ENCODE measurements at places on chromosomes 11 and 22.
A peak's percentile ranks its signal among the peaks of the same experiment; 100 is the strongest.

DNA sequence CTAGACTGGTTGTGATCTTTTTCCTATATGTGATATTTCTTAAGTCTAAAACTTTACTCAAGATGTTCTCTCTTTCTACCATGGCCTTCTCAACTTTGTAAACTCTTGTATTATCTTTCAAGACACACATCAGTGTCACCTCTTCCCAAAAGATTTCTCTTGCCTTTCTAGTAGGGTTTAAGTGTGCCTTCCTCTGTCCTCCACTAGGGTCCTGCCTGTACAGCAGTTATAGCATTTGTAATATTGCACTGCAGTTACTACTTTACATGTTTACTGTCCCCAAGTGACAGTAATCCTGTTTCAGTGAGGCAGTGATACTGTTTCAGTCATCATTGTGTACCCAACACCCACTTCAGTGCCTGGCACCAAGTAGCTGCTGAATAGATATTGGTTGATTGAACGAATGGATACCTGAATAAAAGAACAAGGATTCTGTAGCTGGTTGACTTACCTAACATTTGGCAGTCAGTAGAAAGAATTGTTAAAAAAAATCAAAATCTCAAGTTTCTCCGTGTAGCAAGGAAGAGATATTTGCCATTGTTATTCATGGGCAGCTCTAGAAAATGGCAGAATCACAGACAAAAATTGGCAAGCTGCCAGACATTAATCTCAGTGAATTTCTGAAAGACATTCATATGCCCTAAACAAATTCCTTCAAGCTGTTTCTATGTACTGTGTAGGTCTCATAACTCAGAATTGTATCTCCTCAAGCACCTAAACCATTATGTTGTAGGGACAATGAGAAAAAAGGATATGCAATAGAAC is 79.4 kb downstream of the RBMXL2 start:
- no peak for DNase-seq

DNA sequence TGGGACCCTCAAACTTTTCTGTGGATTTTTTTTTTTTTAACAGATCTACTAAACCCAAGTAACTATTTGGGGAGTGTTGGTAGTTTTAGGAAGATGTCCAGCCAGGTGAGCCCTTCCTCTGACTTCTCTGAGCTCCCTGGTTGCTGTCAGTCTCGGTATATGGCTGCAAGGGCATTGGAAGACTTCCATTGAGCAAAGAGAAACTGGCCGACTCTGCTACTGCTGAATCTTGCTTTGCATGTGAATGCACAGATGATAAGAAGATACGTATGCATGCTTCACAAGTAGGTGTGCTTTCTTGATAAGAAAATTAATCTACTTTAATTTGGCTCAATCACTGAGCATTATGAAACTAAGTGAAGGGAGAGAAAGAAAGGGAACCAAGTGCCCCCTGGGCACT is 51.1 kb downstream of the BARX2 start:
- DNase-seq: no peak

DNA sequence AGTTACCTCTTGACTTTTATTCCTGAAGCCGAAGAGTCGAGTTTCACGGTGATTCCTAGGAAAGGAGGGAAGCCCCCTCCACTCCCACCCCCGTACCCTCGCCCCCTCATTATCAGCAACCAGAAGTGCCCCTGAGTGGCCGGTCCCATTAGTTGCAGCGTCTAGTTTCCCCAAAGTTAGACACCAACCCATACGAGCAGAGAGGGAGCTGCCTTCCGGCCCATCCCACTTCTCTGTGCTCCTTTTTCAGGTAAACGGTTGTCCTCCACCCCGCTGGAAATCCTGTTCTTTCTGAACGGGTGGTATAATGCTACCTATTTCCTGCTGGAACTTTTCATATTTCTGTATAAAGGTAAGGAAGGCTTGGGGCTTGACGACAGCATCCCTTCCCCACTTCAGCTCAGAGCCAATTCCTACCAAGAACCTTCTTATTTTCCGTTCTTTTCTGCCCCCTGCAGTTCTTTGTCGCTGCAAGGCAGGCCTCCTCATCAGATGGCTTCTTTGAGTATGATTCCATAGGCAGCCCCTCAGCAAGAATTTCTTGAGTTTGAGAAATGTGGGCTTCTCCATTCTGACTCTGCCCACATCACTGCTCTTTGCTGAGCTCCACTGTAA is 701 bp downstream of the TMEM216 start:
- peak; percentile 19 for DNase-seq

GRCh38 chr22:26967282-26967681 is 309.9 kb downstream of the MIAT start:
- no peak for DNase-seq

DNA sequence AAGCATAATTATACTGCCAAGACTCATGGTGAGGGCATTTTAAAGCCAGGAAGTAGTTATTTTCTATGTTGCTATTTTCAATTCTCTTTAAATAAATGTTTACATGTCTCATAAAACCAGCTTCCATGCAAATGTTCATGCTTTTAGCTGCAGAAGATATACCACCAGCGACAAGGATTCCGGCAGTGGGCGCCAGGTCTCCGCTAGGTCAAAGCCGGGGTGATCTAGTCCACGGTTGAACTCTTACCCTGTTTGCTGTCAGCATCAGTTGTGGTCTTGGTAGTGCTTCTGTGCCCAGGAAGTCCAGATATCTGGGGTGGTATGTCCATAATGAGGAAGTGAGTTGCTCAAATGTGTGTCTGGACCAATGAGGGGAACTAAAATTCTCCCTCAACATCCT is 265.7 kb downstream of the BRD1 start:
- no peak for DNase-seq

- DNase-seq: peak; percentile 90
Measured at GRCh38 chr11:46361283-46362155, 14.3 kb downstream of the DGKZ start.

GRCh38 chr11:59291228-59291627 is 67.5 kb upstream of the OR5AN1 start:
- DNase-seq: no peak

- no peak for DNase-seq
Measured at GRCh38 chr11:128948583-128948982, 5.9 kb upstream of the TP53AIP1 start.

GRCh38 chr22:49447837-49448236 is 379.8 kb downstream of the BRD1 start:
- DNase-seq: no peak

GRCh38 chr11:68194675-68195294 is 18.3 kb downstream of the KMT5B start:
- DNase-seq: no peak

DNA sequence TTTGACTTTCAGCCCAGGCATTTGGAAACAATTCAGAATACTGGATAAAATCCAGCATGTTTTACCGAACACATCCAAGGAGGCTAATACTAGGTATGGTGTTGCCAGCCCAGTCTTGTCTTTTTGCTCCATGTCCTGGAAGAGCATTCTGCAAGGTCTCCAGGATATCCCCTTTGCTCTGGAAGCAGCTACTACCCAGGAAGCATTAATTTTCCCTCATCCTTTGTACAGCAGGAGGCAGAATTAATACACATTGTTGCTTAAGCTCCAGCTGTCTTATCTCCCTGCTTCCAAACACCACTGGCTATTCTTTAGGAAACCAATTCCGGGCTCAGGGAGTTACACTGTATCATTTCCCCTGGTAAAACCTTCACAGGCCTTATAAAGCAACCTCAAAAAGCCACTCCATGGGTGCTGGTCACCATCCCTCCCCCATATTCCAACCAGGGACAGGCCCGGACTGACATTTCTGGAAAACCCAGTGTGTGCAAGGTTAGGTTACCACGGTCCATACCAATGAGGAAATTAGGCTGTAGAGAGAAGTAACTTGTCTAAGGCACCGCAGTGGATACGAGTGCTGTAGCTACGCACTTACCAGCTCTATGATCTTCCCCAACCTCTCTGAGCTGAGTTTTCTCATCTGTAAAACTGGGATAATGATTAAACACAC is 1.5 kb upstream of the UBASH3B start:
- no peak for DNase-seq

GRCh38 chr11:26017322-26017860 is 314.5 kb upstream of the ANO3 start:
- no peak for DNase-seq

GRCh38 chr11:112355726-112356125 is 95.1 kb upstream of the PLET1 start:
- no peak for DNase-seq

- DNase-seq: peak; percentile 40
Measured at GRCh38 chr11:114774599-114775361, 96.5 kb downstream of the NXPE2 start.

DNA sequence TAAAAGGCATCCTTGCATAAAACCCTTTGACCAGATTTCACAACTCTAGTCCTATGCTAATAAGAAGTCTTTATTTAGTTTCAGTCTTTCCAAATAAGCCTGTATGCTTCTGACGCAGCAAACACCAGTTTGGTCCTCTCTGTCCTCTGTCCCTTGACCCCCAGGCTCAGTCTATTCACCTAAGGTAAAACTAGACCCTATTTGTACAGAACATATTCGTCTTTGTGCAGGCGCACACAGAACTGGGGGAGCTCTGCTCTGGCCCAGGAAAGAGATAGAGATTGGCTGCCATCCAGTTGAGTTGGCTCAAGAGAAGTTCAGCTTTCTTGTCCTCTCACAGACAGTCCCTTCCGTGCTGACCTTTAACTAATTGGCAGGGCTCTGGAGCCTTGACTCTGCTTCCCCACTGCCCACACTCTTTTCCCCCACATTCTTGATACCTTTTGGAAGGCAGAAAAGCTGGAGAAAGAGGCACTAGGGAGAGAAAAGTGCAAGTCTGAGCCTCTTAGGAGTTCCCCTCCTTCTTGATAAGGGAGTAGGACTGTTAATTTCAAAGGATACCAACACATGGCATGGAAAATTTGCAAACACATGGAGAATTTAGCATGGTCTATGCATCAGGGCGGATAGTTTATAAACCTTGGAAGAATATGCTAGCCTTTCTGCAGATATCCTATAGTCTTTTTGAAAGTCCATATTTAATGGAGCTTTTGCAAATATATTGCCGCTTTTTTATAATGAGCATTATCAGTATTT is 21.2 kb upstream of the PSMA1 start:
- DNase-seq: no peak
